Activated naive CD4-positive, alpha-beta T cell treated with Interleukin-2 at 50 U/mL for 16 hours (primary cell): ENCODE measurements at places on chromosomes 2 and 18.

DNA sequence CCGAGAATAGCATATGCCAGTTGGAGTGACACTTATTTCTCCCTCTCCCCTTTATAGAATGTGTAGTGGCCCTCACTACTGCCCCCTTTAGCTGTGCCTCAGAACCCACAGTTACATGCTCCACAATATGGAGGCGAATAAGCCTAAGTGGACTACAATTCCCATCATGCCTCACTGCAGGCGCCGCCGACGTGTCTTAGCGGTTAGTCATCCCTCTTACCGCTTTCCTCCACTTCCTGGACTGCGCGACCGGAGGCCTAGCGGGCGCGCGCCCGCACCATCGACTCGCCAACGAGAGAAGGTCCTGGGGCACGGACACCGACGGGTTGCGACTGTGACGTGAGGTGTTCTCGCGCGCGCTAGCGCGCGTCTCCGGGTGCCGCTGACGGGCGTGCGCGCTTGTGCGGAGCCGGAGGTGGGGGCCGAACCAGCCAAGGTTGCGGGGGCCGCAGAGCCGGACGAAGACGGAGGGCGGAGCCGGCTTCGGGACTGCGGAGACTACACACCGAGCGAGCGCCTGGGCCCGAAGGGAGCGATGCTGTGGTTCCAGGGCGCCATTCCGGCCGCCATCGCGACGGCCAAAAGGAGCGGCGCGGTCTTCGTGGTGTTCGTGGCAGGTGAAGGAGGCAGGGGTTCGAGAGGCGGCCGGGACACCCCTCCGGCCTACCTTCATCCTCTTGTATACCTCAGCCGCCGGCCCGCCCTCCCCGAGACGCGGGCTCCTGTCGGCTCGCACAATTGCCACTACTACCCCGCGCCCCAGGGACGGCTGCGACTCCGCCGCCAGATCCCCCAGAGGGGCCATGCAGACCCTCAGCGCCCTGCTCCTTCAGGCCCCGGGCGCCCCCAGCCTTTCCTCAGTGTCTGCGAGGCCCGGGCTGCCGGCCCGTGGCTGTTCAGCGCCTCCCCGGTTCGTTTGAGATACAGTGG is at the start of gene UBXN4:
Gene UBXN4, plus strand, starts transcription at position 461 of the 930 bp plus-strand sequence. Its CDS starts 75 bp downstream, at position 536.
- DNase-seq: peak; percentile 96

DNA sequence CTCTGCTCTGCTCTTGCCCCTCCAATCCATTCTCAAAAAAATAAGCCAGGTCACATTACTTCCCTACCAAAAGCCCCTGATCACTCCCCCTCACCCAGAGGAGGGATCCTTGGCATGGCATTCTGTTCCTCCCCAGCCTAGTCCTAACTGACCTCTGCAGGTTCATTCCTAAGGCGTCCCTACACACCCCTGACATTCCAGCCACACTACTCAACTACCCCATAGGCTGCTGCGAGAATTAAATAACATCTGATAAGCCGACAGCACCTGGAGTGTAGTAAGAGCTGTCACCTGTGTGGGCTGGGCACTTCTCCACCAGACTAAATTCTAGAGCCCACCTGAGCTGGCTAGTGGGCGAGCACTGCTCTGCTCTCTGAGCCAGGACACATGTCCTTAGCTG is 44.7 kb upstream of the SLC1A4 start:
- no peak for DNase-seq

GRCh38 chr2:7070483-7070882 is 153.3 kb downstream of the RNF144A start:
- no peak for DNase-seq

- DNase-seq: peak; percentile 62
Observed at GRCh38 chr2:197378494-197379307, 56.1 kb downstream of the SF3B1 start.

DNA sequence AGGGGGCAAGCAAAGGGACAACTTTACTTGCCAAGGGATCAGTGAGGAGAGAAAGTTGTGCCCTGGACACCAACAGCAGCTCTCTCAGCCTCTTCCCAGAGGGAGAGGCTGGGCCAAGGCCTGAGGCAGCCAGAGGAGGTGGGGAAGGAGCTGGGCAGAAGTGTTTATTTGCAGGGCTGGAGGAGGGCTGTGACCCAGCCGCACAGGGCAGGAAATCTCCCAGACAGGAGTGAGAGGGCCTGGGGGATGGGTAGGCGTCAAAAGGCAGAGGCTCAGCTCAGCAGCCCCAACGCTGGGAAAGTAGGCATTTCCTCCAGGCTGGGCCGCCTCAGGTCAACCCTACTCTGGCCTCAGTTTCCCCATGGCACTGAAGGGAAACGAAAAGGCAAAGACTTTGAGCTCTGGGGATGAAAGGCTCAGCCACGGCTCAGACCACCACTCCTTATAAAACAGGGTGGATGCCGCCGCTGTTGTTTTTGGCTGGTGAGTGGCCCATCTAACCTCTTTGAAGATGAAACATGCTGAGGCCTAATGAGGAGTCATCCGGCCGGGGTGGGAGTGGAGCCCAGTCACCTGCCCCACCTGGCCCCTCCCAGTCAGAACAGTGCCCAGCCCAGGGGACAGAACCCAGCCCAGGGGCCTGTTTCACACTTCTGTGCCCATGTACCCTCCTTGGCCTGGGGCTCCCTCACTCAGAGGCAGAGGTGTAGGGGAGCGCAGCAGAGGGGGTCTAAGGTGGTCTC is 21.9 kb upstream of the SEMA4C start:
- DNase-seq: peak; percentile 23

GRCh38 chr2:113895819-113896563 is 6.1 kb downstream of the ACTR3 start:
- no peak for DNase-seq

DNA sequence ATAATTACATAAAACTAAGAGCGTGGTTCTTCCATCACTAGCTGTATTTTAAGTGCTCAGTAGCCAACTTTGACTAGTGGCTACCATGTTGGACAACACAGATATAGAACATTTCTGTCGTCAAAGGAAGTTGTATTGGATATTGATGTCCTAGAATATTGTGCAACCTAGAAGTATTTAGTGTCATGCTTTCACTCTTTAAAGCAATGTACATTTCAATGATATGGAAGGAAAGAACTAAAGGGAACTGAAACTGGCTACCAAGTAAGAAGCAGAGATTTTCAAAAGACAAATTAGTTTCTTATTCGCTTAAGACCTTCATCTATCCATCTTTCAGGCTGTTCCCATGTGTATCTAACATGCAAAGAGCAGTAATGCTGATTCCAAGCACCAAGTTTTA is 85.4 kb upstream of the EML6 start:
- DNase-seq: no peak

GRCh38 chr2:181782660-181783059 is 102.3 kb upstream of the NEUROD1 start:
- DNase-seq: no peak

DNA sequence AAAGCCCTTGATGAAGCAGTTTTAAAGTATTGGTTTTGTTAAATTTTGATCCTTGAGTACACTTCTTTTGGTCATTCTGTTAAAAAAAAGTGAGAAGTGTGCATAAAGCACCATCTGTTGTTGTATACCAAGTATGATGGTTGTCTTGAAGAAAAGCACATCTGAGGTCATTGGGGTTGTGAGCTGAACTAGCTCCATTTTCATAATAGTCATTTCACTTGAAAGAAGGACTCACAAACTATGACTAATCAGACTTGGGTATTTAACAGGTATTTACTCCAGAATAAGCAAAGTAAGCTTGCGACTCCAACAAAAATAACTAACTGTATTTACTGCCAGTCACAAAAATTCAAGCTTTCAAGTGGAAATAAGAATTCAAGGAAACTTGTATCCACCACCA is 35.1 kb downstream of the CHN1 start:
- DNase-seq: no peak

- DNase-seq: no peak
Observed at GRCh38 chr2:15253835-15254286, 307.3 kb downstream of the NBAS start.

- no peak for DNase-seq
Observed at GRCh38 chr2:11701751-11702301, 31.8 kb upstream of the NTSR2 start.

GRCh38 chr18:67517444-67517765 is 885 bp upstream of the DSEL start:
- DNase-seq: peak; percentile 2

- no peak for DNase-seq
Observed at GRCh38 chr2:172285010-172285621, 142.3 kb upstream of the ITGA6 start.
